ENCODE measurements at places on chromosomes 7 and 10.
A peak's percentile ranks its signal among the peaks of the same experiment; 100 is the strongest.

- DNase-seq = peak; percentile 22
Observed at GRCh38 chr7:93757426-93757825, 133.1 kb downstream of the TFPI2 start.

DNA sequence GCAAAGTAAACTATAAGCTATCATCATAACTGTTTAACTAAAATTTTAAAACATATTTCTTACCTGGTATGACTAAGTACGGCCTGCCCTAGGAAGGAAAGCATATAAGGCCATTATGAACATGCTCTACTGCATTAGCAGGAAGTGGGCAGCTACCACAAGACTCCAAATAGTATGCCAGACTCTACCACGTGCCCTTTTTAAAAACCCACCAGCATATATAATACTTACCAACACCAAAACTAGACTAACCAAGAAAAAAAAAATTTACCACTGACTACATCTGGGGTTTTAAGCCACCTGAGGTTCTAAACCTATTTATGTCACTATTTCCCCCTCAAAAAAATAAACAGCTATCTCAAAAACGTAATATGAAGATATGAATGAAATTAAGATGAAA lies 30.1 kb downstream of the NUDCD3 start:
- DNase-seq = no peak

DNA sequence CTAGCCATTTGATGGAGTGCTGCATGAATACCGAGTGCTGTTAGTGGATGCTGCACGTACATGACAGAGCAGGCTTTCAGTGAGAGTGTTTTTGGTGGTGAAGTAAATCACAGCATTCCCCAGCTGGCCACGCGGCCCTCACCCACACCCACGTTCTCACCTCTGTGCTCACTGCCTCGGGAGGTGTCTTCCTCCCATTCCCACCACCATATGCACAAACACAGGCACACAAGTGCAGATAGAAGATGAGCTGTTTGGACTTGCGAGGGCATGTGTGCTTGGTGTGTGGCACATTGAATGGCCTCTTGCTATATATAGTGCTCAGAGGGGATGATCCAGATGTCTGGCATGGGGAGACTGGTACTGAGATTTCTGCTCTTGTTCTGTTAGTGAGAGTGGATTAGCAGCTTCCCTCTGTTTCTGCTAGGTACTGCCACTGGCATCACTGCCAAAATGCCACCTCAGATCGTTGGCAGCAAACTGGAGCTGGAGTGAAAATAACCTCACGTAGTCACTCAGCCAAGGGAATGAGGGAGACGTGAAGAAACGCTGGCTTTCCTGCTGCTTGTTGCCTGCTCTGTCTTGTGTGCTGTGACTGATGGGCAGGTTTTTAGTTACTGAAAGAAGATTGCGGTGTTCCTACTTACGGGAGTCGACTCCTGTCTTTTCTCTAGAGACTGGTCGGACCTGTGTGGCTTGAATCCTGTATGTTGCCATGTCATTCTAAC lies 19.1 kb downstream of the DNAJB6 start:
- DNase-seq = no peak

DNA sequence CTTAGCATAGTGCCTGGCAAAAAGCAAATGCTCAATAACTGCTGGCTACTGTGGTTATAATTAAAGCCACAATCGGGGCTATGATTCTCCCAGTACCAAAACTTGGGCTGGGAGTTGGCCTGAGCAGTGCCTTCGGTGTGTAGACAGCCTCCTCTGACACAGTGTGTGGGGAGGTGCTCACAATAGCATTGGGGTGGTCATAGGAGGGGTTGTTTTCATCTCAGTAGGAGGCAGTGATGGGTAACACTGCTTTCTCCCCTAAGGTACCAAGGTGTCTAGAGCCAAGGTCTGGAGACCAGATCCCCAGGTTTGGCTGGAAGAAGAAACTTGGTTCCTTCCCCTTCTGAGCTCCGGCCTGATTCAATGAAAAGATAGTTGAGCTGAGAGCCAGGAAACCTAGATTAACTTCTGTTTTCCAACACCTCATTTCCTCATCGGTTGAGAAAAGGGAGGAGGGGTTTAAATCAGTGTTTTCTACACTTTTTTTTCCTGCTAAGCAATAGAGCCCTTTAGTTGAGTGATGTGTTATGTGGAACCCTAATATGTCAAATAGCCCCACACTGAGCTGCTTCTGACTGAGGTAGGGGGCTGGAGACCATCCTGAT lies 68.2 kb downstream of the LRMDA start:
- no peak for DNase-seq

DNA sequence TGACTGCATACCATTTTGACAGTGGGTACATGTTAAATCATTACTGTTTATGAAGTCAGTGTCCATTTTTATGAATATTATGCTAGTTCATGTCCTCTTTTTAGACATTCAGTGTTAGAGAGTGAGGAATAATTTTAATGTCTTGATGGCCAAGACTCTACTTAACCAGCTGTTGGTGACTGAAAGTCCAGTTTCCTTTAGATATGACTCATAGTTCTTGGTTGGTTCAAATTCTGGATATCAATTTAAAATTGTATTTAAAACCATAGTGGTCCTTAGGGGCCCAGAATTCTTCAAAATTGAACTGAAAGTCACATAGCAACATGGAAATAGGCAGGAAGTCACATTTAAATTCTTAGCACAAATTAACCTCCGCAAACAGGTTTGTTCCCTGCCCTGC lies 196.5 kb upstream of the PRPS1L1 start:
- no peak for DNase-seq

- DNase-seq = peak; percentile 35
Observed at GRCh38 chr10:91462423-91462822, 52.3 kb downstream of the HECTD2 start.

- DNase-seq = no peak
Observed at GRCh38 chr7:103301441-103301840, 4.2 kb downstream of the PMPCB start.

GRCh38 chr10:18325889-18326531 lies 185.8 kb downstream of the CACNB2 start:
- no peak for DNase-seq

GRCh38 chr7:150405584-150406311 lies 26.6 kb downstream of the ZNF775 start:
- DNase-seq = peak; percentile 27

GRCh38 chr10:60958892-60959601 lies 15.1 kb upstream of the RHOBTB1 start:
- DNase-seq = peak; percentile 20

GRCh38 chr10:29734962-29735627 lies 100.3 kb upstream of the SVIL start:
- DNase-seq = peak; percentile 12

GRCh38 chr10:46550795-46551700 lies 5.4 kb downstream of the GPRIN2 start:
- DNase-seq = no peak

- DNase-seq = no peak
Observed at GRCh38 chr7:39697483-39697882, 74.1 kb downstream of the RALA start.

DNA sequence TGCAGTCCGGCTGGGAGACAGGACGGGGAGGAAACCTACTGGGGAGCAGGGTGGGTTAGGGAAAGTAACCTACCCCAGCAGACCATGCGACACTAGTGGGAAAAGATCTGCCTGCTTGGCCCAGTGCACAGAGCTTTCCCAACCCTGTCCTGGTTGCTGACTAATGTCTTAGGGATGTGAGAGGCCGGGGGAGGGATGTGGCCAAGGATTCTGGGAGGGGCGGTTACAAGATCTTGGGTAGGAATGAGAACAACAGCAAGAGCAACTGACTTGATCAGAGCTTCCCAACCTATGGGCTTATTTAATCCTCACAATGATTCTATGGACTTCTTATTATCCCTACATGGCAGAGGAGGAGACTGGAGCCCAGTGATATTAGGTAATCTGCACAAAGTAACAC lies 24.0 kb upstream of the EIF5AL1 start:
- peak; percentile 92 for DNase-seq

GRCh38 chr10:70272925-70273316 lies 10.9 kb downstream of the NPFFR1 start:
- no peak for DNase-seq

DNA sequence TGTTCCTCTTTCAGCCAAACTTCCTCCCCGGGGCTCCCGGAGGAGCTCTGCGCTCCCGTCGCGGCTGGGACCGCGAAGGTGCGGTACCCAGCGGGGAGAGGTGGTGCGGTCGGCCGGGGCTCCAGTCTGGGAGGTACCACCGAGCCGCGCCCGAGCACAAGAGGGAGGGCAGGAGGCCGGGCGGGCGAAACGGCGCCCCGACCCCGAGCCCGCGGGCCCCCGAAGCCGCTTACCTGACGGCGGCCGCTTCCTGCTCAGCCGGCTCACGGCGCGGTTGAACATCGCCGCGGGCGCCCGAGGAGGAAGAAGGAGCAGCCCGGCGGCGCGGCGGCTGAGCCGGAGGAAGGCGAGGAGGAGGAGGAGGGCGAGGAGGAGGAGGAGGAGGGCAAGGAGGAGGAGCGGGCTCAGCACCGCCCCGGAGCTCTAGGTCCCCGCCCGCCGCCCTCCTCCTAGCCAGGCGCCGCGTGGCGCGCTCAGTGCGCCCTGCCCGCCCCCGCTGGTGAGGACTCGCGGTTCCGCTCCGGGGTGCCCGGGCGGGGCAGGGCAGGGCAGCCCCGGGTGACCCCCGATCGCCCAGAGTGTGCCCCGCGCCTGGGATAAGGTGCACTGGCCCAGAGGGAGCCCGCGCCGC lies at the start of gene RGS10:
TSS of gene RGS10 (minus strand) at position 363 of the 631 bp plus-strand sequence. CDS start at position 282, 81 bp downstream.
- DNase-seq = peak; percentile 61

- DNase-seq = no peak
Observed at GRCh38 chr10:129887381-129887905, 76.6 kb downstream of the EBF3 start.

DNA sequence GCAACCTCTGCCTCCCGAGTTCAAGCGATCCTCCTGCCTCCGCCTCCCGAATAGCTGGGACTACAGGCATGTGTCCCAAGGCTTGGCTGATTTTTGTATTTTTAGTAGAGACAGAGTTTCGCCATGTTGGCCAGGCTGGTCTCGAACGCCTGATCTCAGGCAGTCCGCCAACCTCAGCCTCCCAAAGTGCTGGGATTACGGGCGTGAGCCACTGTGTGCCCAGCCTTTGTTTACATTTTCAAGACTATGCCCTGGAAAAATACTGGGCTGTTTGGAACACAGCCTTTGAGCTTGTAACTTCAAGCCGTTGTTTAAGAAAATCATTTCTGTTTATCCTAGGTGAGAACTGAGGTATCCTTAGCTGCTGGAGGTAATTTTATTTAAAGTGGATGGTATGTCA lies 1.9 kb downstream of the ZKSCAN1 start:
- no peak for DNase-seq

DNA sequence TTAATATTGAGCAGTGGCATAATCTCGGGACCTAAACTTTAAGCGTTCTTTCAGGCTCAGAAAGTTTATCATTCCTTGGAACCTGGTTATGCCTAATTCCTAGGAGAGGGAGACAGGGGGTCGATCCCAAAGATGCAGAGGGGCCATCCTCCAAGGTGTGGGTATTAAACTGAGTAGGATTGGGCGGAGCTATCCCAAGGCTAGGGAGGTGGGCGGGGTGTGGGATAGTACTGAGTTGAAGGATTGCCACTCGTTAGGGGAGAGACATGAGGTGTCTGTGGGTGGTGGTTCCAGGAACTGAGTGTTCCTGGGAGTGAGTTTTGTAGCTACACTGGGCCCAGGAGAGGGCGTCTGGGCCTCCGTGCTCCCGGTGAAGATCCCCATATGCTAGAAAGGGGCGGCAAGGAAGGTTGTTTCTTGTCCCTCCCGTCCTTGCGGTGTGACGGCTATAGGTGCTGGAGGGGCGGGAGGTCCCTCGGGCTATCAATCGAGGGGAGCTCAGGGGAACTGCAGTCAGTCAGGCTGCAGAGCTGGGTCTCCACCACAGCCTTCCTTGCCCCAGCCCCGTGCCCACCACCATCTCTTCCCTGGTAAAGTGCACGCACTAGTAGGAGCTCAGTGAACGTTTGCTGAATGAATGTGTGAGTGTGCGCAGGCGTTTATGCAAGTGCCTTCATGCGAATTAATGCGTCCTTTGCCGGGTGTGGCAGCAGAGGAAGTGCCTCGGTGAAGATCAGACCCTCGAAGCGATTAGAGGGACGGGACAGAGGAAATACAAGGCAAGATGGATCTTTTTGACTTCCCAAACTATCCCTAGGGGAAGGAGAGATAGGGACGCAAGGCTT lies 3.0 kb upstream of the HMX2 start:
- DNase-seq = no peak

GRCh38 chr10:4450981-4451908 lies 374.8 kb upstream of the AKR1E2 start:
- DNase-seq = no peak

DNA sequence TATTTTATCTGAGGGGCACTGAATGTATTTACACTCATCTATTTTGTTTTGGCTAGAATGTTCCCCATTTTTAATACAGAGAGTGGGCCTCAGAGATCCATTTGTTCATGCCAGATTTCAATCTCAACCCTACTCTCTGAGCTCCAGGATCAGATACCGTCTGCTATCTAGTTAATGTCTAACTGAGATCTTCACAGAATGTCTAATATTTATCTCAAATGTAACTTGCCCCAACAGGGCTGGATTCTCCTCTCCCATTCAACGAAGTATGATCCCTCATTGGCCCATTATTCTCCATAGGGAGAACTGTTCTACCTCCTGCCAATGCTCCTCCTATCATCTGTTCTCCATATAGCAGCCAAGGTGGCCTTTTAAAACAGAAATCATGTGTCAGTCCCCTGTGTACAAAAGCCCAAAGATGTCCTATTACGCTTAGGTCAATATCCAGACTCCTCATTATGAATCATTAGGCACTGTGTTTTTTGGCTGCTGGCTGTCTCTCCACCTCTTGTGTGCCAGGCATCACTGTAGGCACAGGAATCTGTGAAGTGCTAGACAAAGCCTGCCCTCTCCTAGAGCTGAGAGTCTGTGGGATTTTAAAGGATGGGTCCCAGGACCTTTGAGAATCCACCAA lies 169.3 kb upstream of the AGK start:
- DNase-seq = no peak

DNA sequence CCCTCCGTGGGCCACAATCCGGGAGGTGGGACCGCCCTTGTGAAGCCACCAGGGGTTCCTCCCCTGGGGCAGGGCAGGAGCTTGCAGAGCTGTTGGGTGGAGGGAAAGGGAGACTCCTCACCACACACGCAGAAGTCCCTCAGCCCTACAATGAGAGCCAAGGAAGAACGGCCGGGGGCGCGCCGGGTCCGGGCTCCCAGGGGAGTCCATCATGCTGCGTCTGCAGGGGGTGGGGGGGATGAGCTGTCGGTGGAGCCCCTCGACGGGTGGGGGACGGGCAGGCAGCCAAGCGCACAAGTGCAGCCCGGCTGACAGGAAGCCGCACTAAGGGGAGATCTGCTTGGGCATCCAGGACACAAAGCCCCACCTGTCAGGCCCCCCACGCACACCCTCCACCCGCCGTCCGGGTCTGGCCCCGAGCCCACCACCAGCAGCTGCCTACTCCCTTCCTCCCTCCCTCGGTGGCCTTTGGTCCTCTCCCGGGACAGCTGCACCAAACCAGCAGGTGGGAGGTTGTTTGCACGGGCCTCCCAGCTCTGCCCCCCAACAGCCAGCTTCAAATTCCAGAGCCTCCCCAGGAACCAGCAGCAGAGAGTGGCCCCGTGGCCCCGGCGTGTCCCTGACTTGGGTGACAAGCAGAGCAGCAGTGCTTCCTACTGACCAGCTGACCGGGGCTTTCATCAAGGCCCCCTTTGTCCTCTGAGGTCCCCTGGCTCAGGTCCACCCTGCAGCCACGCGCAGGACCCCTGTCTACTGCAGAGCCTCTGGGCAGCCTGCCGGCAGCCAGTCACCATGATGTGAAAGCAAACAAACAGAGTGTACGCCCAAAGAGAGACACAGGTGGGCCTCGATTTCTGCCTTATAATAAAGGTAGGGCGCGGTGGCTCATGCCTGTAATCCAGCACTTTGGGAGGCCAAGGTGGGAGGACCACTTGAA lies 50.3 kb downstream of the HIP1 start:
- no peak for DNase-seq

- DNase-seq = no peak
Observed at GRCh38 chr7:22896917-22897316, 74.3 kb upstream of the TOMM7 start.

Data from brain microvascular endothelial cell (primary cell).